ENCODE measurements at places on chromosomes 3 and 15.

DNA sequence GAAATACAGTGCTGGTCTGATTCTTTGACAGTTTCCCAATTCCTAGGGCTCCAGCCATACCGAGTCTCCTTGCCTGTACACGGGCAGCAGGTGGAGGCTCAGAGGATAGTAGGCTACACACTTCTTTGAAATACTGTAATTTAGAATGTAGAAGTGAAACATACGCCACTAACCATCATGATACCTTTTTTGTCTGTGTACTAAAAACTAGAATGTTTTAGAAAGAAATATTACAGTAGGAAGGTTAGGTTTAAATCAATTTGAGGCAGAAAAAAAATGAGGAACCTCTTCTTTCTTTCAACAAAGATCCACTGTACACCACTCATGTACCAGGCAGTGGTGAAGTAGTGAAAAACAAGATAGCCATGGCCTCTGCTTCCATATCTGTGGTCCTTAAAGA, 354.7 kb downstream of the MCTP2 start:
- no peak for DNase-seq

- DNase-seq, result no peak
These were observed 63.4 kb upstream of the KBTBD8 start for GRCh38 chr3:66934725-66935124.

DNA sequence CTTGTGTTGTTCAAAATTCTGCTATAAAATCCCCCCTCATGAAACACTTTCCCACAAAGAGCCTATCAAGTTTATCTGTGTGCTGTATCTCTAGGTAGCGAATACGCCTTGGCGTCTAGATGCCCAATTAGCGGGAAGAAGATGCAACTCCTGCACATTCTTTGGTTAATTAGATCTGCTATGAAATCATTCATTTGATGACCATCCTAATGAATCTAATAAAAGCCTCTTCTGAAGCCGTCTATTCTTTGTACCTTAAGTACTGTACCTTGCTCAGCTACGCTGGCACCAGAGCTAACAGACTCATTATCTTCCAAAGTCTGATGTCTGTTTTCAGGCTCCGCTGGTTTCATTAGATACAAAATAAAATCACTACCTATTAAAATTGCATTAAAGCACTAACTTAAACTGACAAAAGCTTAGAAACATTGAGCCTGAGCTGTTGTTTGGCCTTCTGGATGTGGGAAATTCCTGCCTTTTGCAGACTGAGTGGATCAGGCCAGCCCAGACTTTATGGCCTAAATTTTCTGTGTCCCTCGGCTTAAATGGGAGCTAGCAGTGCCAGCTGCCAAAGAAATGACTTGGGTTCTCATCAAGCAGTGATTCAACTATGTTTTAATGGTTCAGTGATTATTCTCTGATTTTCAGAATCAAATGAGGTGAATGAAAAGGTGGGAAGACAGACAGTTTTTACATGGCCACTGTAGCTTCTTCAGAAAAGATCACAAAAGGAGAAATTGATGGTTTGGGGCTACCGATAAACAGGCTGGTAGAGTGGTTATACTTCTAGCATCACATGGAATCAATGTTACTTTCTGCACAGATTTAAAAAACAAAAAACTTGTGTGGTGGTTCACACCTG, 28.4 kb upstream of the CHST2 start:
- no peak for DNase-seq

DNA sequence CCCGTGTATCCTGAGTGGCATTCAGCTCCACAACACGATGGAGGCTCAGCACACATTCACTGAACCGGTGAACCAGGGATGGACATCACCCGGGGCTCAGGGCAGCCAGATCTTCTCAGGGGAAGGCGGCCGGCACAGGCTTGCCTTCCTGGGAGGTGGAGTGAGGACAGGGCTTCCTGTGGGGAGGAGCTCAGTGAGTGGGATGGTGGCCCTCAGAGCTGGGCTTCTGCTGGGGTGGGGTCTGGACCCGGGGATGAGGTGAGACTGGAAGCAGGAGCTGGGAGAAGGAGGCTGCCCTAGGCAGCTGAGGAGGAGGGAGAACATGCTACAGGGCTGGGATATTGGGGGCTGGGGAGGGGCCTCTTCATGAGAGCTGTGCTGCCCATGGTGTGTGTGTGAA, 58.5 kb upstream of the PRR23E start:
- DNase-seq, result no peak

- peak; percentile 4 for DNase-seq
These were observed 3.4 kb downstream of the PARP9 start for GRCh38 chr3:122560680-122561079.

- no peak for DNase-seq
These were observed 277.5 kb upstream of the CDIN1 start for GRCh38 chr15:36301947-36302346.

GRCh38 chr3:136995652-136996051, 37.9 kb downstream of the IL20RB start:
- DNase-seq, result no peak

- DNase-seq, result no peak
These were observed 7.7 kb downstream of the GALNT15 start for GRCh38 chr3:16182183-16182582.

- no peak for DNase-seq
These were observed 44.6 kb downstream of the EOMES start for GRCh38 chr3:27677565-27677964.

DNA sequence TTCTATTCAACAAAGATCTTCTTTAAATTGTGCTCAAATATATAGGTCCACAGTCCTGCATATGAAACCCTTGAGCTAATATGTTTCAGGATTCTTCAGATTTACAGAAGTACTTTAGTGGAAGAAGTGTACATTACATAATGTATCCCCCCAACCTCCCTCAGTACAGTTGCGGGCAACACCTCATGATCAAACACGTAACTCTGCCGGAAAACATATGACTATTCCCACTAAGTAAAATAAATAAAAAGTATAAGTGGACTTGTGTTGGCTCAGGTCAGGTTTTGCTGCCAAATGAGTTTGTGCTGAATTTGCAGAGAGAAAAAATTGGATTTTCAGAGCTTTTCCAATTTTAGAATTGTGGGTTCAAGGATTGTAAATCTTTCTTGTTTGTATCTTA, 267.6 kb upstream of the MDFIC2 start:
- no peak for DNase-seq

- no peak for DNase-seq
These were observed 984 bp upstream of the RPP25 start for GRCh38 chr15:74957476-74958035.

- DNase-seq, result no peak
These were observed 42.3 kb downstream of the KCNH8 start for GRCh38 chr3:19190602-19191001.

All from T-helper 22 cell (primary cell).